ENCODE measurements at places on chromosomes 3 and 15.

DNA sequence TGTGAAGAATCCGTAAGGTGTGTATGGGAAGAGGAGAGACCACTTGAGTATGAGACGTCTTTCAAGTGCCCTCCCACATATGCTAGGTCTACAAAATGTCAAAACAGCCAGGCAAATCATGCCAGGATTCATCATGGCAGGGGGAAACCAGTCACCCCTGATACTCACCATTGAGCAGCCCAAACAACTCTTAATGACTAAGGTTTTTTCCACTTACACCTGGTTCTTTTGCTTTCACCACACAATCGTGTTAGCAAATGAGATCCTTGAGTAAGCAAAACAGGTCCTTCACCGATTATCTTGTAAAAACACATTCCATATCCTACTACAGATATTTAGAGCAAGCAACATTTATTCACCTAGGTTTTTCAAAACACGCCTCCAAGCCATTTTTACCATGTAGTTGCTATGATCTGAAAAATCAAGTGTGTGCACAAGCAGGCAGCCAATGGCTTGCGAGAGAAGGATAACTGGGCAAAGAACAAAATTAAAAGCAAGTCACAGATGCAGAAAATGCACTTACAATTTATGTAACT lies 177.5 kb upstream of the LPP start:
- DNase-seq, result no peak

GRCh38 chr3:101813817-101814440 lies 34.9 kb downstream of the NXPE3 start:
- no peak for DNase-seq

DNA sequence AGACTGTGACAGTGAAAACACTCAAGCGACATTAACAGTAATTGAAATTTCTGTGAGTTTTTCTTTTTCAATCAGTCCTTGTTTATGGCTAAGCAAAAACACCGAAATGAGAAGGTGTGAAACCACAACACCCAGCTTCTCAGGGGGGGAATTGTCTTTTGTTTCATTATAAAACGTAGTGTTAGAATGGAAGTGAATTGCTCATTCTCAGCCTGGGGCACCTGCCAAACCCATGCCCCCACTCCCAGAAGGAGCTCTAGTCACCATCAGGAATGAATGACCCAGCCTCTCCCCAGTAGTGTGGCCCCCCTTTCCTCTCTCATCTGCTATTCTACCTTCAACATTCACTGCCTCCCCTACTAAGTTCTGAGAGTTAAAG lies 185.8 kb upstream of the CFAP20DC start:
- no peak for DNase-seq

- no peak for DNase-seq
Measured at GRCh38 chr3:49869525-49870126, at the start of gene CAMKV. TSS of gene CAMKV (minus strand) at chr3:49869906. CDS start at chr3:49862388, 7,518 bp downstream.

- no peak for DNase-seq
Measured at GRCh38 chr15:70192041-70192440, 94.3 kb upstream of the TLE3 start.

DNA sequence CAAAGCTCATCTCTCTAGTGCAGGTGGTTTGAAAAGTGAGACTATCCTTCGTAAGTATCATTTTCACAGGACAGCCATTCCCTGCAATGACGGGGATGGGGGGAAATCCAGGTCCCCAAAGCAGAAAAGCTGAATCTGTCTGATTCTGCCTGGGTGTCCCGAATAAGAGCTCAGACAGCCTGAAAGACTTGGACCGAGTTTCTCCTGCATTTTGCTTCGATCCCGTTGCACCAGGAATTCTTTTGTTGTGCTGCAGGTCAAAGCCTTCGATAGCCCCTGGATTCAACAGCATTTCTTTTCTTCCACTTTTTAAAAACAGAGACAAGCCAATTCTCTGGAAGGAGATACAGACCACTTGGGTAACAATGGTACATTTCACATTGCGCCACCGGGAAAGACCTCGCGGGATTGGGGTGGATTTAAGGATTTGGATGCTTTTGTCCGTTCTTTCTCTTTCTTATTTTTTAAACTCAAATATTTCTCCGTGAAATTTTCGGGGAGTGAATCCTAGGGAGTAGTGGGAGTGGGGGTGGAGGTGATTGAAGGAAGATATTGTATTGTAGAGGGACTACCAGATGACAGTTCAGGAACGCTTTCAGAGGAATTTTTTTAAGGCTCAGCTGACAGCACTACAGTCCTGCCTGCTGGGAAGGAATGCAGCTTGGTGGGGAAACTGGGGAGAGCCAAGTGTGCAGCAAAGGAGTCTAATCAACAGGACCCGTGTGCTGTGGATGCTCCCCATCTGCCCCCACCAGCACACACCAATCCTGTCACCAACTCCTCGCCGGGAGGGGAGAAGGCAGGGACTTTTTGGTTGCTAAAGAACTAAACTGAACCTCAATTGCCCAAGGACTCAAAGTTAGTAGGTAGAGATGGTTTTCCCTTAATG lies 2.6 kb downstream of the SLITRK3 start:
- DNase-seq, result no peak

DNA sequence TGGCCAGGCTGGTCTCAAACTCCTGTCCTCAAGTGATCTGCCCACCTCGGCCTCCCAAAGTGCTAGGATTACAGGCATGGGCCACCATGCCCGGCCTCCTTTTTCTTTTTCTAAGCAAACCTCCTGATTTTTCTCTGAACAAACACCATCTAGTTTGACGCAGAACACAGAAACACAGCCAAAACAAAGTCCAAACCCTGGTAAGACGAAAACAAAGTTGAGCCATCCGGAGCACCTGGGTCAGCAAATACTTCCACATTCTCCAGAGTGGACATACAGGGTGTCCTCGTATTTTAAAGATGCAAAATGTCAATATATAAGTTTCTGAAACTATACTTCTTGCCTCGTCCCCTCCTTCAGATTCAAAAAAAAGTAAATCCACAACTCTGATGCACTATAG lies 635.1 kb upstream of the ADAMTS9 start:
- DNase-seq, result no peak

DNA sequence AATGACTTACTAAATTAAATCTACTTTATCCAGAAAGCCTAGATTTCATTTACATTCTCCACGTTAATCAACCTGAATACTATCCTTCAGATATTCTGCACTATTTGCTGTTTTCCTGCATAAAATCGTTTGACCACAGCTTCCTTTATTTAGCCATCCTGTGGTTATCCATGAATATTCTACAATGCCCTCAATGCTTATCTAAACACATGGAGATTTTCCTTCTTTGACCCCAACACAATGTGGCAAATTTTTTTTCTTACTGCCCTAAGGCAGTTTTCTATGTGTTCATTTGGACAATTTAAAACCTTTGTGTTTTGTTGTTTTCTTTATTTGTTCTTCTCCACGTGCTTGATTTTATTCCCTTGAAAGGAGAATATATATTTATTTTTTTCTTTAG lies 495.5 kb upstream of the ROBO1 start:
- DNase-seq, result no peak

GRCh38 chr15:66308531-66308930 lies 15.2 kb downstream of the DIS3L start:
- DNase-seq, result no peak

- no peak for DNase-seq
Measured at GRCh38 chr3:160709477-160710182, 32.7 kb downstream of the ARL14 start.

GRCh38 chr15:63232943-63233342 lies 43.5 kb downstream of the RAB8B start:
- no peak for DNase-seq

DNA sequence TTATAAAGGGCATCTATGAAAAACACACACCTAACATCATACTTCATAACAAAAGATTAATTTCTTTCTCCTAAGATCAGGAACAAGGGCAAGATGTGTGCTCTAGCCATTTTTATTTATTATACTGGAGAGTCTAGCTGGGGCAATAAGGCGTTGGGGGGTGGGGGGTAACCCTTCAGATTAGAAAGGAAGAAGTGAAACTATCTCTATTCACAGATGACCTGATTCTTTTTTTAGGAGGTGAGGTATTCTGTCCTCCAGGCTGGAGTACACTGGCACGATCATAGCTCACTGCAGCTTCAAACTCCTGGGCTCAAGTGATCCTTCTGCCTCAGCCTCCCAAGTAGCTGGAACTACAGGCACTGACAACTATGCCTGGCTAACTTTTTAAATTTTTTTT lies 89.5 kb upstream of the MANF start:
- DNase-seq, result no peak

- DNase-seq, result no peak
Measured at GRCh38 chr3:193270451-193270850, 29.4 kb downstream of the PLAAT1 start.

DNA sequence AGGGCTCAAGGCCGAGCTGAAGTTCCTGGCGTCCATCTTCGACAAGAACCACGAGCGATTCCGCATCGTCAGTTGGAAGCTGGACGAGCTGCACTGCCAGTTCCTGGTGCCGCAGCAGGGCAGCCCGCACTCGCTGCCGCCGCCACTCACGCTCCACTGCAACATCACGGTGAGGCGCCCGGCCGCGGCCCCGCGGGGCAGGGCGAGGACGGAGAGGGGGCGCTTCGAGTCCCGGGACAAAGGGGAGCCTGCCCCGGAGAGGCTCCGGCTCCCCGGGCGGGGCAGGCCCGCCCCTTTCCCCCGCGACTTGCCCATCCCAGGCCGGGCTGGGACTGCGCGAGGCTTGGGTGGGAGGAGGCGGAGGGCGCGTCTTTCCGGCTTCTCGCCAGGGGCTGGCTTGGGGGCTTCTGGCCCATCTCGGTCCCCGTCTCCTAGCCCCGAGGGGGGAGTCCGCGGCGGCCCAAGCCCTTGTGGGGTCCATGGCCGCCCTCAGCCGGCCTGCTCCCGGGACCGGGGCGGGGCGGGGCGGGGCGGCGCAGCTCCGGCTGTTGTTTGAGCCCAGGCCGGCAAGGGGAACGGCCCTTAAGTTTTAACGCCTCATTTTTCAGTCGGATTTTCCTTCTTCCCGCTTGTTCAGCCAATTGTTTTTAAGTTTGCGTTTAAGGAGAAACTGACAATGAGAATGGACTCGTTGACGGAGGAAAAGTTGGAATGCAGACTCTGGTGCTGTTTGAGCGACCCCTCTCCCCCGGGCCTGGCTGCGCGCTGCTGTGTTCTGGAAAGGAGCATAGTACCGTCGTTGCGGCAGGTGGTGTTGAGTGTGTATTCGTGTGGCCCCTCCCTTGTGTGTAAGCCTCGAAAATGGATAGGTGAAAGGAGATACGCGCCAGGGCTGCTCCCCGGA lies 683 bp downstream of the UBE2Q2 start:
- DNase-seq, result peak; percentile 51

DNA sequence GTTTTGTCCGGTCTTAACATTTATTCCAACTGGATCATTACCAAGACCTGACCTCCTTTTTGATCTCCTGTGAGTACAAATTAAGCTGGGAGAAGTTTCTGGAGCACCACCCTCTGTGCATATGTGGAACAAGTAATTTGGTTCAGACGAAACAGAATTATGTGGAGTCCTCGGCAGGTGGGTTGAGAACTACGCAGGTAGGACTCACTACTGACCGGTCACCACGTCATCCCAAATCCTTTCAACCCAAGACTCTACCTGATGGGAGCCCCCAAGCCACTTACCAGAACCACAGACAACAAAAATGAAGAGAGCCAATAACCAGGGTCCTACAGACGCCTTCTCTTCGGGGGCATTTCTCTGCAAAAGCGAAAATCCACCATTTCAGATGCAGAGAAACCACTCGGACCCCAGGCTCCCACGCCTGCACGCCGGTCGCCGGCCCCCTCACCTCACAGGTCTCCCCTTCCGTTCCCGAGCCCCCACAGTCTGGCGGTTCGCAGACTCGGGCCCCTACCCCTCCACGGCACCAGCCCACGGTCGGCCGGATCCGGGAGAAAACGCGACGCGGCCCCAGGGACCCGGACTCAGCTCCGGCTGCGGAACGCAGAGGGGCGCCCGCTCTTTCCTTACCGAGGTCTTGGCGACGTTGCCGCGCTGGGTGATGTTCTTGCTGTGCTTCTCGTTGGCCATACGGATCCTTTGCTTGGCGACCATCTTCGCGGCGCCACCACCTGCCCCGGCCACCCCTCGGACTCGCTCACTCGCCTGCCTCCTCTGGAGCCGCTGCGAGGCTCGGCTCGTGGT lies 674 bp downstream of the SERP1 start:
- peak; percentile 68 for DNase-seq

GRCh38 chr3:134179508-134179907 lies 71.2 kb downstream of the RYK start:
- no peak for DNase-seq

GRCh38 chr3:125128861-125129501 lies 73.2 kb upstream of the HEG1 start:
- DNase-seq, result no peak

DNA sequence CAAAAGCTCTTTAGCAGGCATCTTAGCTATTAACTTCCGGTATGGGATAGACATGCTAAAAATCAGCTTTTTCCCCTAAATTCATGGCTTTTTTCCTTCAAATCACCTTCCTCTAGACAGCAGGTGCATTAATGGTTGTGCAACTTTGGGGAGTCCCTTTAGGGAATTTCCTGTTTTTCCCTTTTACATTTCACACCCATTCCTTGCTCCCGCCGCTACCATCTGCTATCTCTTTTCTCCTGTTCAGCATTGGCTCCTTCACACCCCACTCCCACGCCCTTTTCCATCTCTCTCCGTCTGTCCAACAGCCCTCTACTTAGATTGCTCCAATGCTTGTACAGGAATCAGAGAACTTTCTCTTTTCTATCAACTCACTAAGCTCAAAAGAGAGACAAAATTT lies 43.4 kb downstream of the FEZF2 start:
- DNase-seq, result no peak

GRCh38 chr3:58150810-58151199 lies 60.0 kb downstream of the DNASE1L3 start:
- DNase-seq, result no peak

GRCh38 chr3:18179521-18179920 lies 245.6 kb downstream of the SATB1 start:
- DNase-seq, result no peak

DNA sequence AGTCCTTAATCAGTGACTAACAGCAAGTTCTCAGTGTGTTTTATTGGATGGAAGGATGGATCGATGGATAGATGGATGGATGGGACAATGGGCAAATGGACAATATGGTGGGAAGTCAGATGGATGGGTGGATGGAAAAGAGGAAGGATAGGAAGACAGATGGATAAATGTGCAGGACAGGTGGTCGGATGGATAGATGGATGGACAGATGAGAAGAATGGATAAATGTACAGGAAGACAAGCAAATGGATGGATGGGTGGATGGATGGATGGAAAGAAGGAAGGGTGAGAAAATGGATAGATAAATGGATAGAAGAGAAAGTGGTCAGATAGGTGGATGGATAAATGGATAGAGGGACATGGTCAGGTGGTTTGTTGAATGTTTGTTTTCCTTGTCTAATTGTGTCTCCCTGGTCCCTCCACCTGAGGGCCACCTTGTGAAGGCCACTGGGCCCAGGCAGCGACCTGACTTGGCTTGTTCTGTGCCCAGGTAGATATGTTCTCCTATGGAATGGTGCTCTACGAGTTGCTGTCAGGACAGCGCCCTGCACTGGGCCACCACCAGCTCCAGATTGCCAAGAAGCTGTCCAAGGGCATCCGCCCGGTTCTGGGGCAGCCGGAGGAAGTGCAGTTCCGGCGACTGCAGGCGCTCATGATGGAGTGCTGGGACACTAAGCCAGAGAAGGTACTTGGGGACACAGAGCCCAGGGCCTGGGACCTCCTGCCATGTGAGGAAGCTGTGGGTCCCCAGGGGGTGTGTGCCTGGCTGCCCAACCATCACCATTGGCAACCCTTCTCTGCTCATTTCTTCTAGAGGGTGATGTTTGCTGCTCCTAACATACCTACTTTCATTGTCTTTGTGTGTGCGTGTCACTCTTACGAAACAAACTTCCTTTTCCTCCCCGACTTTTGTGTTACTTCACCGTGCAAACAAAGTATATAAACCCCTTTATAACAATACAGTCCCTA lies 137.5 kb downstream of the LRRK1 start:
- no peak for DNase-seq

GRCh38 chr3:119015942-119016341 lies 18.7 kb downstream of the IGSF11 start:
- DNase-seq, result no peak
